GDM1 (cell line): ENCODE measurements at places on chromosomes 13 and 19.

DNA sequence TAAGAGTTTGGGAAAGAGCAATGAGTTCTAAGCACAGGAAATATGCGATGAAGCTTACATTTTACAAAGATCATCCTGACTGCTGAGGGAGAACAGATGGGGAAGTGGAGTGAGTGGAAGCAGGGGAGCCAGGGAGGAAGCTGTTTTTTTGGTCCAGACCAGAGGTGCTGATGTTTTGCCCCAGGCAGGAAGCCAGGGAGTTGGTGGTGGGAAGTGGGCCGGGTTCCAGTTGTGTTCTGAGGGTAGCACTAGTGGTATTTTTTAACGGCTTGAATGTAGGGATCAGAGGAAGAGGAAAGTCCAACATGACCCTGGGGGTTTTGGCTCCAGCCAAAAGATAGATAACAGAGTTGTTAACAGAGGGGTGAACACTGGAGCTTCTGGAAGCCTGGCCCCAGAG lies 20.7 kb upstream of the OLFM4 start:
- peak; percentile 92 for DNase-seq

- no peak for DNase-seq
Measured at GRCh38 chr19:58380037-58380661, 681 bp downstream of the ZNF837 start.

DNA sequence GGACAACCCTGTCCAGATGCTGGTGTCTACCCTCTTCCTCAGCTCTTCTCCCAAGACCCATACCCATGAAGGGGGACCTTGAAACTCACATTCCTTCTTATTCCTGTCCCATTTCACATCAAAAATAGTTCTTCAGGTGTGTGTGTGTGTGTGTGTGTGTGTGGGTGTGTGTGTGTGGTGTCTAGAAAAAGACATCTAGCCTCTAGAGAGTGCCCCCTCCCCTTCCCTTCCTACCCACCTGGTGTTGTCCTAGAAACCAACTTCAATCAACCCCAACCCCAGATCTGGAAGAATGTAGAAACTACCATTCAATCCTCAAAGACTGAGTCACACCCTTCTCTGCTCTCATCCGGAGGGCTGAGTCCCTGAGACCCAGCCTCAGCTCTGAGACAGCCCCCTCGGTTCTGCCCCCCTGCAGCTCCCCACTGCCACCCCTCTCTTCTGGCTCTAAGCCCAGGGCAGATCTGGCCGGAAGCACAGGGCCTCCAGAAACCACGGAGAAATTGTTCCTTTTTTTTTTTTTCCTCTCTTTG lies 3.5 kb downstream of the KCNN4 start:
- DNase-seq, result peak; percentile 93

DNA sequence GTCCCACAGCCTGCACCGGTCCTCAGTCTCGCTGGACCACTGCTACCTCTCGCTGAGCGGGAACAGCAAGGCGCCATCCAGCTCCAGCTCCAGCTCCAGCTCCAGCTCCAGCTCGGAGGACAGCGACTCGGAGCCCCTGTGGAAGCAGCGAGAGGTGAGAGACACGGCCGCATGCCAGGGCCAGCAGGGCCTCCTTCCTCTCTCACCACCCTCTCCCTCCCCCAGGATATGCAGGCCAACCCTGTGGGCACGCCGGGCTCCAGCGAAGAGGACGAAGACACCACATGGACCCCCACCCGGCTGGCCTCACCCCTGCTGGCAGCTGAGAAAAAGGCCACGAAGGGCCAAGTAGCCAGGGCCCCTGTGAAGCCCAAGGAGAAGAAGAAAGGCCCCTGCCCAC lies 7.3 kb downstream of the SIX5 start:
- DNase-seq, result no peak

GRCh38 chr13:109224033-109224432 lies 562.4 kb downstream of the IRS2 start:
- DNase-seq, result no peak

DNA sequence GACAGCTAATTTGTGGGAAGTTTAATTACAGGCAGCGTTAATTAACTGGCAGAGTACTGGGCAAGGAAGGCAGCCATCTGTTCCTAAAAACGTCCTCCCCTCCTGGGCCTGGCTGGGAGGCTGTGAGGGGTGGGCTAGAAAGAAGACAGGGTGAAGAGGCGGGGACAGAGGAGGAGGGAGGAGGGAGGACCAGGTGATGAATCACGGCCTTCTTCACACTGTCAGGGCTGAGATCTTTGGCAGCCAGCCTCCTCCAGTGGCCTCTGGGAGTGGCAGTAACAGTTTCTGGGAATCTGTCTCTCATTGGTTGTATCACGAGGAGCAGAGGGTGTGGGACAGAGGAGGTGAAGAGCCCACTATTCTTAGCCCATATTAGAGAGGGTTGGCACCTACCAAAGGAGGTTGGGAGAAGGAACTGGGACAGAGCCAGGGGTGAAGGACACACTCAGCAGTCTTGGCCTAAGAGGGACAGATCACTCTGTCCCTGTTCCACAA lies 9.6 kb upstream of the ZNRF4 start:
- no peak for DNase-seq

DNA sequence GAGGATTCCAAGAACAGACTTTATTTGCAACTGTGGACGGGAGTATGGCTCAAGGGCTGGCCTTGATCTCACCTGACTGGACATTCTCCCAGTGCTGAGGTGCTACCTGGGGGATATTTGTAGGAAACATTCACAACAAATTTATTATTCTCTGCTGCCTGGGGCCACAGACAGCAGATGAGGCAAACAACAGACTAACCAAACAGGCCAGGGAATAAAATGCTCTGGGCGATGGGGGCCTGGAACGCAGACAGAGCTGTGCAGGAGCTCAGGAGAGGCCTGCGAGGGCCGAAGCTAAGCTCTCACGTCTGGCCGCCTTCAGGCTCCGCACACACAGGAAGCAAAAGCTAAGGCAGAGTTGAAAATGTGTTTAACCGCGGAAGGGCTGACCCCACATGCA lies 7.8 kb downstream of the PLPP2 start:
- DNase-seq, result no peak

DNA sequence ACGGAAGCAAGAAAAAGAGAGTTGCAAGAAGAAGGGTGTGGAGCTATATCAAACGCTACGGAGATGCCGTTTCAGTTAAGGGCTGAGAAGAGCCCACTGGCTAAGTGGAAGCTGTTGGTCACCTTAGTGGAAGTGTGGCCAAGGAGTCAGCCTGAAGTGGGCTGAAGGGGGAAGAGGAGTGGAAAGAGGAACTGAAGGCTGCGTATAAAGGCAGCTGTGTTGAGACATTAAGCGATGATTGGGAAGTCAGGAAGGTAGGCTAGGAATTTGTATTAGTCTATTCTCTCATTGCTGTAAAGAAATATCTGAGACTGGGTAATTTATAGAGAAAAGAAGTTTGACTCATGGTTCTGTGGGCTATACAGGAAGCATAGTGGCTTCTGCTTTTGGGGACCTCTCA lies 14.1 kb upstream of the FRY start:
- DNase-seq, result no peak

- no peak for DNase-seq
Measured at GRCh38 chr19:2720777-2721569, at the start of gene DIRAS1. Gene DIRAS1 (minus strand): TSS chr19:2721372. CDS start chr19:2717806, 3,566 bp downstream.

DNA sequence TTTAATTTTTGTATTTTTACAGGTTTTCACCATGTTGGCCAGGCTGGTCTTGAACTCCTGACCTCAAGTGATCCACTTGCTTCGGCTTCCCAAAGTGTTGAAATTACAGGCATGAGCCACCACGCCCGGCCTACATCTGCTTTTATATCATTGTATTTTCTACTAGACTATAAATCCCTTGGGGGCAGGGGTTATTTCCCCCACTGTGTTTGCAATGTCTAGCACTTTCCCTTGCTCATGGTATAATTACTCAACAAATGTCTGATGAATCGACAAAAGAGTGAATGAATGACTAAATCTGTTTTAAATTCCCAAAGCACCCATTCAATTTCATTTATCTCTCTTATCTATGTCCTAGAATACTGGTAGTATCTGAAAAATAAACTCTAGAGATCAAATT lies 244.5 kb upstream of the CSNK1A1L start:
- no peak for DNase-seq

DNA sequence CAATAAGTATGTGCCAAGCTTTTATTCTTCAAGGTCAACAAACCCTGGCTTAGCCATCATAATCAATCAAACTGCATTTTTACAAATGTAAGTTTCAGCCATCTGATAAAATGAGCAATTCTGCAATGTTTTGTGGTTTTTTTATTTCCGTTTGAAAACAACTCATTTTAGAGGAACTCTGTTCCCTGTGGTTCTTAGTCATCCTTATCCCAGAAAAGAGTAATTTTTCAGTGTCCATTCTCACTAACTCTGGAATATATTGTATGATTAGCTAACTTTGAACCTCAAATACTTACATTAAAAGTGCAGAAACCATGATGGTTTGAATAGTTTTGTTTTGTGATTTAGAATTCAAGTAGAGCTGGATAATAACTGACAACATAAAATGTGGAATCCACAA lies 87.6 kb downstream of the IRS2 start:
- no peak for DNase-seq

GRCh38 chr13:45851171-45851921 lies at the start of gene SIAH3:
Gene SIAH3 (minus strand): TSS chr13:45851753. CDS start chr13:45851629, 124 bp downstream.
- no peak for DNase-seq

- no peak for DNase-seq
Measured at GRCh38 chr13:32334671-32335070, 19.4 kb downstream of the BRCA2 start.

DNA sequence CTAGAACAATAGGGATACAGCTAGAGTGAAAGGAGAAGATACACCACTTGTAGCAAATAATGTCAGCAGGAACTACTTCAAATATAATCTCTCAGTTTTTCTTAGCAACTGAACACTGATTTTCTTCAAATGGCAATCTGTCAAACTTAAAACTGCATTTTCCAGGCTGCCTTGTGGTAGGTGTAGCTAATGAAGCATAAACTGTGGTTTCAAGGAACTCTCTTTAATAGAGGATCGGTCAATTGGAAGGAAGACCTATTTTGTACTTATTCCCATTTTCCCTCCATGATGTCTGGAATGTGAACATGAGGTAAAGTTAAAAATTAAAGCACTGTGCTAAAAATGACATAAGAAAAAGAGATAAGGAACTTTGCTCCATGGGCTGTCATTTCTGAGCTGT lies 1261.9 kb downstream of the PCDH17 start:
- no peak for DNase-seq

- DNase-seq, result no peak
Measured at GRCh38 chr13:74771964-74772363, 637.8 kb upstream of the KLF12 start.

DNA sequence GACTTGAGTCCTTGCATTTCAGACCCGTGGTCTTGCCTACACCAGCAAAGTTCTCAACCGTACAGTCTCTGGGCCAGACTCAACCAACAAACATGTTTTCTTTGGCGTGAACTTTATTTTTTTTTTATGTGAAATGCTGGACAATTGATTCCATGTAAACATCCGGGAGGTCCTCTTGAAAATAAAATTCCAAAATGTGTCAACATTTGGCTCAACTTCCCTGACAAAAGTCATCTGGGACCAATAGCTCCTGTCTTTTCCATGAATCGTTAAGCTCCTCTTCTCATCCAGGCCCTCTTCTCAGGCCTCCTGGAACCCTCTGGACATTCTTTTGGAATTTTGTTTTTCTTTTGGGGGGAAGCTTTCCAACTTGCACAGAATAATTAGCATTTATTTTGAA lies 2.7 kb downstream of the ALDH16A1 start:
- no peak for DNase-seq

GRCh38 chr13:51916962-51917361 lies 55.2 kb downstream of the CCDC70 start:
- DNase-seq, result no peak

DNA sequence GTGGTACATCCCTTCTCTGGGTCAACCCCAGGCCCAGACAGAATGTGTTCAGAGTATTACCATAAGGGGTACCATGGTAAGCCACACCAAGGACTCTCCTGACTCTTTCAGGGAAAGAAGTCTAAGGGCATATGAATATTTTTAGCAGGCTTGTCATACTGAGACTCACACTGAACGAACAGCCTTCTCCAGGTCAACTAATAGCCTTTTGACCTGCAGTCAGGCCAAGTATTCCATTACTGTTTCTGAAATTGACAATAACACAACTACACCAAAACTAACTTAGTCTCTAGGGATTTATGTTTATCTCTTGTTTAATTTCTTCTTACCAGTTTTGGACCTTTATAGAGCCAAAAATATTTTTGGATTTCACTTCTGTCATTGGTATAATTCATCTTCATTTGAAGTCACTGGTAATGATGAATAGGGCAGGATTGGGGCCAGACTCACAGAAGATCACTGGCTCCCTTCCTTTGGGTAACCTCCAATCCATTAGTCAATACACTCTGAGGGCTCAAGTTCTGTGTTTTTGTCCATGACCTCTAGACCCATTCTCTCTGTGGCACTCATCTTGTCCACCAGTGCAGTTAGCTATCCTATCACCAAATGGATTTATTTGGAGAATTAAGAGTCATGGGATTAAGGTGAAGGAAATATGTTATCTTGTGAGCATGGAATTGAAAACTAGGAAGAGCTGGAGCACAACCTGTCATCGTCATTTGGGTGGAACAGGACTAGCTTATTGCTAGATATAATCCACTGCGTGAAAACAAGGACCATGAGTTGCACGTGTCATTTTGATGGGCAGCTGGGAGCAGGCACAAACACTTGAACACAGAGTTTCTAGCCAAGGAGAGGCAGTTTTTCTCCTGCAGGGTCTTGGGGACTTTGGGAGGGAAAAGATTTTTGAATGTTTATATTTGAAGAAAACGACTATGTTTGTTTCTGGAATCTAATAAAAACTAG lies 313.3 kb downstream of the DCLK1 start:
- DNase-seq, result no peak

DNA sequence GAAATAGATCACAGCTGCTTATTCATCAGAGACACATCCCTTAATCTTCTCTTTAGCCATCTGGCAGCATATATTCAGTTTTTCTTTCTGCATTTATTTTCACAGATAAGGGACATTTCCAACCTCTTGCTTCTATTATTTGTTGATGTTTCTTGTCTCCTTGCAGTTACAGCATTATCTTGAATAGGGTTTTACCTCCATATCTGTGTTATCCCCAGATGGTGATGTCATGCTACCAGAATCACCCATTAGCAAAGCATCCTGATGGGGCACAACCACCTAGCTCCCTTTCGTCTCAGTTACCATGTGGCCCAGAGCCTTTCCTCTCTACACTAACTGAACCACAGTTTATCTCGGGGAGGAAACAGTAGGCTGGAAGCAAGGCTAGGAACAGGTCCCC lies 483.9 kb downstream of the FOXO1 start:
- no peak for DNase-seq

DNA sequence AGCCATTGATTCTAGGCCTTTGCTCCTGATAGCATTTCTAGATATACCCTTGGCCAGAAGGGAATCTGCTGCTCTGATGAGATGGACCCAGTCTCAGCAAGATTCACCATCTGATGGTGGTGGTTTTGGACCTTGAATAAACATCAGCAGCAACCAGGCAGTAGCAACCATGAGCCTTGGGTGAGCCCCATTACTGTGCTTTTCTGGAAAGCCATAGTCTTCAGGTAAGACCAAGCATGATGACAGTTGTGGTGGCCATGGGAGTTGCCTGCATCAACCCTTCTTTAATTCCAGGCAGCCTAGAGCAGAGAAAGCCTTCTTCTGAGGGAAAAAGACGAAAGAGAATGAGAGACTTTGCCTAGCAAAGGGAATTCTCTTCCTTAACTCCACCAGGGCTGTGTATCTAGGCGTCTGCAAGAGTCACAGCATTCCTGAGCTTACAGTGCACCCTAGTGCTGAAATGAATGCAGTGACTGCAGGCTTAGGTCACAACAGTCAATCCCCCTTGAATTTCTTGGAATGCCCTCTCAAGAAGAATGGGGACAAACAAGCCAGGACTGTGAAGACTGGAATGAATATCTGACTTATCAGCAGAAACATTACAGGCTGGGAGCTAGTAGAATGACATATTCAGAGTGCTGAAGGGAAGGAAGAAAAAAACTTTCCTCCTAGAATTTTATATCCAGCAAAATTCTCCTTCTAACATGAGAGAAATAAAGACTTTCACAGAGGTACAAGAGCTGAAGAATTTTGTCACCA lies 942.4 kb upstream of the PCDH20 start:
- peak; percentile 51 for DNase-seq
